Stimulated activated CD4-positive, alpha-beta T cell treated with anti-CD3 and anti-CD28 coated beads, Interleukin-15, amount 100 ng/mL, for 1 hour (primary cell): ENCODE measurements at places on chromosomes 2 and 18.

DNA sequence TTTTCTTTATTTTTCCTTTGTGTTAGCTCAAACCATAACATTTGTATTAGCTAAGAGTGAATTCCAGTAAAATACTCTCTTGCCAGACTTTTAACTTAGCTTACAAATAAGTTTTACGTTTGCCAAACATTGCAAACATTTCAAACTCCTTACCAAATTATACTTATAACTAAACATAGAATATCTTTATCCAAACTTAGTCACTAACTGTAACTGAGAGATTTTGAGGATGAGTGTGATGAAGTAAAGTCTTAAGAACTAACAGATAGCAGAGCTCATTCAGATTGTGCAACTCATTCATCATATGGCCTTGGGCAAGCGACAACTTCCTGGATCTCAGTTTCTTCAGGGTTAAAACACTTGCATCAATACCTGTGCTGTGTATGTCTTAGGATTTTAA, 533.7 kb downstream of the TDRD15 start:
- DNase-seq: no peak

- DNase-seq: no peak
These were observed 86.6 kb downstream of the WDSUB1 start for GRCh38 chr2:159199761-159200465.

DNA sequence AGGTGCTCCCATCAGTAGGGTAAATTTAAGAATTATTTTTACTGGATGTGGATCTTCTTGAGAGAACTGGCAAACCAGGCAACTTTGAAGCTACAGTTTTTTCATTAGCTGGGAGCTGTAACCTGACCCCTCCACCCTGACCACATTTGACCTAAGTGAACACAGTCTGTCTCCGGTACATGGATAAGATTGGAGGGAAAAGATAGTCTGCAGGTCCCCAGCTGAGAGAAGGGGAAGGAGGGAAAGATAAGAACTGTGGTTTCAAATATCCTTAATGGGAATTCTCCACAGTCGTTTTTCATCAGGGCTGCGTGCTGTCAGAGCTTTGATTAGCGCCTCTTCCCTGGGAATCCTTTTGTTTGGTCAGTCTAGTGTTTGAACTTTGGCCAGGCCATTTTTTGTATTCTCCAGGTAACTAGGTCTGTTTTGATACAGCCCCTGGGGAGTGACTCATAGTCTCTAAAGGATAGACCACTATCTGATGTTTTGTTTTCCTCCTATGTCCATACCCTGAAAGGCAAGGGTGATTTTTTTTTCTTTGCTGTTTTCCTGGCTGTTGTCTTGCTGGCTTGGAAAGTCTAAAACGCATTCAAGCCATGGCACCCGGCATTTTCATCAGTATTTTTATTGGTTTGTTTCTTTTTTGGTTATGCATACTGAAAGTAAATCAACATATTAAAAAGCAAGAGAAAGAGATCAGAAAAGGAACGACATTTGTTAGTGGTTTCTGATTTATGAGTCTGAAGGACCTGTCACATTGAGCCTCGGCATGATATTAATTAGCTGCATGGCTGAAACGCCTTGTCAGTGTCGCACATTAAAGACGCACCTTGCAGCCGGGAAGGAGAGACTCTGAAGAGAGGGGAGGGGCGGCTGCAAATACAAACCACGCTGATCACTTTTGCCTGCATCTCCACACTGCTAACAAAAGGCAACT, 183.4 kb upstream of the FN1 start:
- no peak for DNase-seq

- DNase-seq: no peak
These were observed 717.4 kb downstream of the GALR1 start for GRCh38 chr18:77967071-77967470.

DNA sequence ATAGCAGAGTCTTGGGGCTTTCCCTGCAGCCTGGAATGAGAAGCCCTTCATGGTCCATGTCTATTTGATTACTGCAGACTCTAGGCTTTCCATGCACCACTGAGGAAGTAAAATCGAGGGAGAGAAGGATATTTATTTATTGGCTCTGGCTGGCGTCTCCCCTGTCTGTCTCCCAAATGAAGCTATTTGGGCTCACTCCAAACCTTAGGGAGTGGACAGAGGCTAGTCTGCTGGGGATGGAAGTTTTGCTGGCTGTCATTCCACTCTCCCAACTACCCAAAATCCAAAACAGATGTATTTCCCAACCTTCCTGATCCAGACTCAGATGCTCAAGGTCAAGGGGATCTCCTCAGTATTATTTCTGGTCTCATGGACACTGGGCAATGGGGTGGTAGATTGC, 33.7 kb downstream of the TMEM17 start:
- DNase-seq: no peak
